NT2/D1 (cell line): ENCODE measurements at places on chromosomes 3 and 15.

DNA sequence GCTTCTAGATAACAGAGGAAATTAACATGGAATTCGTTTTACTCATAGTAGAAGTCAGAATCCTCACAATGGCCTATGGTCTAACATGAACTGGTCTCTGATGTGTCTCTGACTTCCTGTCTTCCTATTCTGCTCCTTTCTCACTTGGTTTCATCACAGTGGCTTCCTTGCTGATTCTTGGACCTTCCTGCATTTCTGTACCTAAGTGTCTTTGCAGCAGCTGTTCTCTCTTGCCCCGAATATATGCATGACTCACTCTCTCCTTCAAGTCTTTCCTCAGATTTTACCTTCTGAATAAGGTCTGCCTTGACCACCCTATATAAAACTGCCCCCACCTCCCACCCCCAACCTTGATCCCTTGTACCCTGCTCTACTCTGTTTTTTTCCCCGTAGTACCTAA is 14.1 kb downstream of the ARL13B start:
- DNase-seq = no peak

GRCh38 chr3:38043486-38043885 is 4.5 kb downstream of the DLEC1 start:
- DNase-seq = no peak

DNA sequence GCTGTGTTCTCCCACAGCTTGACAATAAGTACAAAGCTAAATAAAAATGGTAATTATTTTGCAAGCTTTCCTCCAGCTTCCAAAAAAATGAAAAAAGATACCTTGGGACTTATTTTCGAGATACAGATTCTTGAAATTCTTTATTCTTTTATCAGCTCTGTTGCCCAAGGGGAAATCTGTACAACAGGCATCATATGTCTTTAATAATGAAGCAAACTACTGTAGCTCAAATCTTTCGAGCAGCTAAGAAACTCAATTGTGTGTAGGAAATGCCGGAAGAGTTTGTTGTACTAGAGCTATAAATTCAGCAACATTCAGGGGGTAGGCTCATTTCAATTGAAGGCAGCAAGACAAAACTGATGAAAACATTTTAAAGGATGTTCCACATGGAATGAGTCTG is 297.7 kb downstream of the GBE1 start:
- no peak for DNase-seq

DNA sequence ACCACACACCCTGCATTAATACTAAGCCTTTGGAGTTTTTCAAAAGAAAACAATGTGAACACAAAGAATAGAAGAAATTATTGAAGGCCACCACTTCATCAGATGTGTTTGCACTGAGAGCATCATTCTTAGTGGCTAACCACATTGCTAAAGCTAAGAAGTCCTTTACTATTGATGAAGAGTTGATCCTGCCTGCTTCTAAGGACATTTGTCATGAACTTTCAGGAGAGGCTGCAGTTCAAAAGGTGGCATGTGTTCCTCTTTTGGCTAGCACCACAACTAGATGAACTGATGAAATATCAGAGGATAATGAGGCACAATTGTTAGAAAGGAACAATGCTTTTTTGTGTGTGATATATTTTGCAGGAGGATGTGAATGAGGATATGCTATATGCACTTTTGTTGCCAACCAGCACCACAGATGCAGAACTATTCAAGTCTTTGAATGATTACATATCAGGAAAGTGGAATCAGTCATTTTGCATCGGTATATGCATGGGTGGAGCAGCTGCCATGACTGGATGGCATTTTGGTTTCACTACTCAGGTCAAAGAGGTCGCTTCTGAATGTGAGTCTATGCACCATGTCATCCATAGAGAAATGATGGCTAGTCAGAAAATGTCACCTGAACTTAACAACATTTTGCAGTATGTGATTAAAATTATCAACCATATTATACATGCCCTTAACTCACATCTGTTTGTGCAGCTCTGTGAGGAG is 2.5 kb upstream of the EID1 start:
- no peak for DNase-seq

DNA sequence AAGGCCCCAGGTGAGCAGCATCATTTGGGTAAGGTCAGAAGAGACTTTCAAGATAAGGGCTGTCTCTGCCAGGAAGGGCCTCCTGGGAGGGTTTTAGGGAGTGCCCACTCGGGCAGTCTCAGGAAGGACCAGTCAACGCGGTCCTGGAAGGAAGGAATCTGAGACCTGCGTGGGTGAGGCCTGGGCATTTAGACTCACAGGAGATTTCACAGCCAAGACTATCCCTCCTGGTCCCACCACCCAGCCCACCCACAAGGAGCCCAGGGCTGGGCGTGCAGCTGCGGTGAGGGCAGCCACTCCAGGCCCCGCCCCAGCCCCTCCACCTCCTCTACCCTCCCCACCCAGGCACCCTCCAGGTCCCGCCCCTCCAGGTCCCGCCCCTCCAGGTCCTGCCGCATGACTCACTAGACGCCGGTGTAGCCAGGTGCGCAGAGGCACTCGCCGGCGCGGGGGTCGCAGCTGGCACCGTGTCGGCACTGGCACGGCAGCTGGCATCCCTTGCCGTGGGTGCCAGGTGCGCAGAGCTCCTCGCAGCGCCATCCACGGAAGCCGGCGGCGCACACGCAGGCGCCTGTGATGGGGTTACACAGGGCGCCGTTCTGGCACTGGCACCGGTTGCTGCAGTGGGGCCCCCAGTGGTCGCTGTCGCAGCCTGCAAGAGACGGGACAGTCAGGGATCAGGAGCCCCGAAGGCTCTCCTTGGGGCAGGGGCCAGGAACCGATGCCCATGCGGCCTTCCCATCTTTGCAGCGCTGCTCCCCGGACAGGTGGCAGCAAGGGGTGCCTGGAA is 112.7 kb downstream of the RAB11A start:
- DNase-seq = peak; percentile 52

DNA sequence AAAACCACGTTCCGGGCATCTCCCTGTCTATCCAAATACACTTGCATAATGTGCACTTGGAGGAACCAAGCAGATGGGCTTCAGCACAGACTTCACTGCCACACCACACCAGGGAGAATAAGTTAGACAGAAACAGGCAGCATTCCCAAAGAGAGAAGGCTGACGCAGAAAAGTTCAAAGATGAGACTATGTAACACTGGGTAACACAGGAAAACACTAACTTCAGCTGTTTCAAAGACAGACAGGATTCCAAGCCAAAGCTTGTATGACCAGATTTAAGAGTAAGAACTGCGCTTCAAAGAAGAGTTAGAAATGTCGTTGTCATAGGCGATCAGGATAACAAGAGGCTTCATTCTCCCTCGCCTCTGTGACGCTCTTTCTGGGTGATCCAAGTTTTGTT is 19.9 kb downstream of the SLC51A start:
- DNase-seq = no peak

GRCh38 chr3:174162550-174162949 is 696.6 kb upstream of the NAALADL2 start:
- no peak for DNase-seq

GRCh38 chr3:150868282-150868681 is 37.0 kb downstream of the MINDY4B start:
- no peak for DNase-seq

DNA sequence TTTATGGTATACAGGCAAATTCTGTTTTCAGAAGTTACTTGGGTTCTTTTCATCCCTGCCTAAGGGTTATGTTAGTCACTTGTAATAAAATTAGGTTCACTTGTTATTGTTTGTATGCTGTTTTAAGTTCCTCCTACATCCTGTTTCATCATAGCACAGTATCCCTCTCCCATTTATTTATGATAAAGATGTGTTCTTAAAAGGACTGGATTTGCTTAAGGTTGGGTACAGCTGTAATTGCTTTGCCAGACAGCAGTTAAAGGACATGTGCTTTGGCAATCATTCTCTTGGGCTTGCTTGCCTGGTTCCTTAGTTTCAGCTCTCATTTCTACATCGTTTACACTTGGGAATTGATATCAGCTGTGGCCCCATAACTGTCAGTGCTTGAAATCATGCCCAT is 11.7 kb downstream of the ATP2C1 start:
- no peak for DNase-seq

DNA sequence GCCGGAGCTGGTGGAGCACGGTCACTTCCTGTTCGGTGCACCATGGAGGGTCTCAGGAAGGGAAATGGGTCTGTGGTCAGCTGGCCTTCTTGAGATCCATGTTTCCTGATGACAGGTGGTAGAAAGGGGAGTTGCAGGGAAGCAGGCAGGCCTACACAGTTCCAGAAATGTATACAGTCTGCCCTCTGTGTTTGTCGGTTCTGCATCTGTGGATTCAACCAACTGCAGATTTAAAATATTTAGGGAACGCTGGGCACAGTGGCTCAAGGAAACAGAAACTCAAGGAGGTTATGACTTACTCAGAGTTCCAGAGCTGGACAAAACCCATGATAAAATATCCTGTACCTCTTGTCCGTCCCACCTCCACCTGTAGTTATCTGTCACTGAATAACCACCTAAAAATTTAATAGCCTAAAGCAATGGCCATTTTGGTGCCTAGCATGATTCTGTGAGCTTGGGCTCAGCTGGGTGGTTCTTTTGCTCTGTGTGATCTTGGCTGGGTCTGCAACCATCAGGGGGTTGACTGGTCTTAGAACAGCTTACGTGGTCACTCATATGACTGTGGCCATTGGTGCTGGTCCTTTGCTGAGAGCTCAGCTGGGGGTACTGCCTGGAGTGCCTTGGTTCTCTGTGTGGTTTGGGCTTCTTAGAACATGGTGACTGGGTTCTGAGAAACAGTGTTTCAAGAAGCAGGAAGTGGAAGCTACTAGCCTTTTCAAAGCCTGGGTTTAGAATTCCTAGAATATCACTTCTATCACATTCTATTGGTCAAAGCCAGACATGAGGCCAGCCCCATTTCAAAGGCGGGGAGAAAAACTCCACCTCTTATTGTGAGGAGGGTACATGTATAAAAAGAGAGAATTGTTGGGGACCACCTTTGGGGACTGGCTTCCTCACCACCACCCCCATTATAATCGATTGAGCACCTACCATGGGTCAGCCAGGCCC is 239.7 kb upstream of the BHLHE40 start:
- no peak for DNase-seq

- peak; percentile 60 for DNase-seq
Measured at GRCh38 chr15:74723754-74724334, 1.5 kb downstream of the CYP1A1 start.
